ENCODE measurements at places on chromosomes 6 and 20. TPM values are rescaled to one million over a fixed set of nuclear protein-coding genes. Genes with fewer than 3 reads are reported as not detected.

GRCh38 chr6:132888701-132889100 is 74.3 kb downstream of the RPS12 start:
- DNase-seq = no peak

DNA sequence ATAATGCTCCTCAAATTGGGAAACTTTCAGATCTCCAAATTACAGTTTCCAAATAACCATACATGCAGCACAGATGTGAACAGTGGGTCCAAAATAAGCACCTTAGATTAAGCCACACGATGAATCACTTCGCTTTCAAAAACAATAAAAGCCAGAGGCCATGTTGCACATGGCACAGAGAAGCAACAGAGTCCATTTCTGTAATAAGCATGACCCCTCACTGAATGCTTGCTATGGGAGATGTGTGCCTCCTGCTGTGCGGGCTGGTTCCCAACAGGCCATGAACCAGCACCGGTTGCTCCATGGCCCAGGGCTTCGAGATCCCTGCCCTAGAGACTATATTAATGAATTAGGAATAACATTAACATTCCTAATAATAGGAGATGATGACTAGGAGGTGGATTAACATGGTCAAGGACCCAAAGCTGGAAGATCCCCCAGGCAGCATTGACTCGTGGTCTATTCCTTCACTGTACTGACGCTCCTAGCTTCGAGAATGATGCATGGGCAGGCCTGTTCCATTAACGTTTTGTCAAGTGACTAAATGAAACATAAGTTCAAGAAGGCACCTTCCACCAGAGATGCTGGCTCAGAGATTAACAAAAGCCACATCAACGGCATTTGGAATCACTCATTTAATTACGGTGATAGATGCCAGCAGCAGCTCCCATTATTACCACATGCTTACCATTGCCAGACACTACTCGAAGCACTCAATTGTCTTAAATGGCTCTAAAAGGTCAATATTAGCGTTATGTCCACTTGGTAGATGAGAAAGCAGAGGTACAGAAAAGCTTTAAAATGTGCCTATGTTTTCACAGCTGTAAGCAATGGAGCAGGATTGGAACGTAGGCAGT is 470.6 kb upstream of the AGPAT4 start:
- no peak for DNase-seq

GRCh38 chr6:100657678-100658330 is 193.1 kb upstream of the SIM1 start:
- no peak for DNase-seq

DNA sequence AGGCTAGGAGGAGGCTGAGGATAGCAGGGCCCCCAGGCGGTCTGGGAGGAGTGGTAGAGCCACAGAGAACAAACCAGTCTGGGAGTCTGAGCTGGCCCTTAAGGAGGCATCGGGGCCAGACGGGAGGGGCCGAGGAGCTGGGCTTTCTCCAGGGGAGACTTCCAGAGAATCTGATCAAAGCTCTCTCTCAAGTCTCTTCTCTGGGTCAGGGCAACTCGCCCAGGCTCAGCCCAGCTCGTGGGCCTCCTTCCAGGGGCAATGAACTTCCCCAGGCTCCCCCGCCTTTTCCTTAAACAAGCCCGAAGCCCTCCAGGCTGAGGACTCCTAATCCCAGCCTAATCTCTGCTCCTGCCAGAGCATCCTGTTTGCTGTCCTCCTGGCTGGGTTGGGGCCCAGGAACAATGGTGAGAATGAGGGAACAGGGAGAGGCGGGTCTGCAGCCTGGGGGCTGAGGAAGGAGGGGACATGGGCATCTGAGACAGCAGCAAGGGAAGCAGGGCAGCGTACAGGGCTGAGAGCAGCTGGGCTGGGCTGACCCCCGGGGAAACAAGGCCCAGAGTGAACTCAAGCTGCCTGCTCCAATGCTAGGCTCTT is 173.6 kb downstream of the ANKRD60 start:
- DNase-seq = peak; percentile 87

DNA sequence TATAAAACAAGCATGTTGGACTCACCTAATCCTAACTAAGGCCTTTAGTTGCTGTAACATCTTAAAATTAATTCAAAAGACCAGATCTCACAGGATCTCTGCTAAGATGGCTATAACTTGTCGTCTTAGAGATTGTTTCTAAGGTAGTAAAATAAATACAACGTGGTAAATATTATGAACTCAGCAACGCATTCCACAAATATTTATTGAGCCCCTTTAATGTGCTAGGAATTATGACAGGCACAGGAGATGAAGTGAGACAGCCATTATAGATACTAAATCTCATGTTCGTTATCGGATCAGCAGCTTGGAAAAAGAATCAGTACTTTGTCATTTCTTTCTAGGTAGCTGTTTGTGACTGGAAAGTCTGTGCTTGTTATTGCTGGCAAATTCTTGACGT is 20.9 kb upstream of the MCM3 start:
- DNase-seq = no peak

DNA sequence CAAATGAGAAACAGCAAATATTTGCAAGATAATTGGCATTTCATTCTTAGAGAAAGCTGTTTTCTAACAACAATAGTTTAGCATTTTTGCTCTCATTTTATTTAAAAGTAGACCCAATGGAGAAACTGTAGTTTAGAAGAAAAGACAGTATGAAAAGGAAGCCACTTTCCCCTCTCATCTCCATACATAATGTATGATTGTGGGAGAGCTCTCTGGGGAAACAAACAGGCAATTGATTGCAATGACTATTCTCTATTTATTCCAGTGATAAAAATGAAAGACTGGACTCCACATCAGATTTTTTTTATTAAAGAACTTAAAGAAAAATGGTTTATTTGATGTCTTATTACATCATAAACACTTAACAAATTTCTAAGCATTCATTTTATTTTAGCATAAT is 116.8 kb upstream of the SASH1 start:
- DNase-seq = no peak

- DNase-seq = no peak
Measured at GRCh38 chr20:1809131-1809572, 86.1 kb upstream of the SIRPA start.

GRCh38 chr6:56346958-56347357 is 99.6 kb upstream of the COL21A1 start:
- no peak for DNase-seq

DNA sequence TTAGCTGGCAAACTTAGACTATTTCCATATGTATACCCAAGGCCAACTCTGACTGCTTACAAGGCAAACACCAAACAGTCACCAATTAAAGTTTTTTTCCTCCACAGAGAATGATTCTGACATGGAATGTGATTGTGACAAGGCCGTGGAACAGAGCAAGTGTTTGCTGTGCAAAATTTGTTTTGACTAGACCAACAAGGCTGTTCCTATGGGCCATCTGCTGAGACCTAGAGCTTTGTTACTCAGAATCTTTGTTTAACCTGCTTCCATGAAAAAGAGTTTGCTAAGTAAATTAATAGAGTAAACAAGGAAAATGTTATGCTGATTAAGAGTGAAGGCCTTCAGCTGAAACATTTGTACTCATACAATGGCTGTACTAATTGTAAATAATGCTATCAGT is 51.6 kb upstream of the IMPG1 start:
- DNase-seq = no peak

GRCh38 chr20:50996901-50997865 is 25.7 kb downstream of the KCNG1 start:
- no peak for DNase-seq

DNA sequence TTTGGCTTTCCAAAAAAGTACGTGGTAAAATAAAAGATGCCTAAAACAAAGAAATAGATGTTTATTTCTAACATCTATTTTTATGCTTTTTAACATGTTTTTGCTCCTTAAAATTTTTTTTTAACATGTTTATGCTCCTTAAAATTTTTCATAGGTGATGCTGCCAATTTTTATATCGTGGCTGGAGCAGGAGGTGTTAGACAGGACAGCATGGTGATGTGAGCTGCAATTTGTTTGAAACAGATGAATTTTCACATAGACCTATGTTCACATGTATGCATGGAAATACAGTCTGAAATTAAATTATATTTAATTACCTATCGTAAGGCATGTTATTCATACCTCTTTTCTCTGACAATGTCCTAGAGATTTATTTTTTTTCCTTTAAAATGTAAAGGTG is 784.8 kb downstream of the EPHA7 start:
- no peak for DNase-seq

GRCh38 chr20:15609921-15610320 is 963.3 kb downstream of the KIF16B start:
- DNase-seq = no peak

- DNase-seq = peak; percentile 80
Measured at GRCh38 chr6:42142118-42142835, at the start of gene C6orf132. C6orf132 (minus strand) TSS chr6:42142620; CDS start chr6:42142444, 176 bp downstream.

- DNase-seq = no peak
Measured at GRCh38 chr6:165726965-165727381, 63.9 kb upstream of the PDE10A start.

DNA sequence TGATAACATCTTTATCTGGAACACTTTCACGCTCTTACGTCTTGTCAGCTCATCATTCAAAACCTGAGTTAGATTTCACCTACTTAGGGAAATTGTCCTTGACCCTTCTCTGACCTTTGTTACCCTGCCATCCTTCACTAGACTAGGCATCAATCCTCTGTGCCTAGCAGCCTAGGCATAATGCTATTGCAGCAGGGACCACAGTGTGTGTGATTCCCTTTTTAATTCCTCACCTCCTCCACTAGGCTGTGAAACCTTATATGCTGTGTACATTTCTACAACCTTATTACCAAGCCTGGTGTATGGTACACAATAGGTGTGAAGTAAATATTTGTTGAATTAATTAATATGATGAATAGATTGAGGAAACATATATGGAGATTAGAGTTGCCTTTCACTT is 66.7 kb upstream of the DEFB112 start:
- no peak for DNase-seq

- DNase-seq = peak; percentile 83
Measured at GRCh38 chr6:29887330-29887818, 55.0 kb upstream of the HLA-A start.

GRCh38 chr6:53707108-53707897 is 41.7 kb upstream of the KLHL31 start:
- DNase-seq = no peak

GRCh38 chr20:50027611-50028105 is 44.9 kb downstream of the SNAI1 start:
- no peak for DNase-seq

DNA sequence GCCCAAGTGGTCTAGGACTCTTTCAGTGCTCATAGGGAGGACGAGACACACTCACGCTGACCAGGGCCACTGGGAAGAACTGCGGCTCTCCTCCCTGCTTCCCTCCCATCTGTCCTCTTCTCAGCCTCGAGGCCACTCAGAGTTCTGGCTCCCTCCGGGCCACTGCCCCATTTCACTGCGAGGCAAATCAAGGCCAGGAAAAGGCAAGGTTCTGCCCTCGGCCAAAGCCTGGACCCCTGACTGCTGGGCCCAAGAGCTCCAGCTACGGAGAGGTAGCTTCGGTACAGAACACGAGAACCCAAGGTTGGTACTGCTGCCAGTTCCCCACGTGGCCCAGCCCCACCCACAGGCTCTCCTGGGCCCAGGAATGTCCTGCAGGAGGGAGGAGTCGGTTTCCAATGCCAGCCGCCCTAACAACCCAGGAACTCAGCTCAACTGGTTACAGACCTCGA is 14.7 kb downstream of the PI16 start:
- no peak for DNase-seq

DNA sequence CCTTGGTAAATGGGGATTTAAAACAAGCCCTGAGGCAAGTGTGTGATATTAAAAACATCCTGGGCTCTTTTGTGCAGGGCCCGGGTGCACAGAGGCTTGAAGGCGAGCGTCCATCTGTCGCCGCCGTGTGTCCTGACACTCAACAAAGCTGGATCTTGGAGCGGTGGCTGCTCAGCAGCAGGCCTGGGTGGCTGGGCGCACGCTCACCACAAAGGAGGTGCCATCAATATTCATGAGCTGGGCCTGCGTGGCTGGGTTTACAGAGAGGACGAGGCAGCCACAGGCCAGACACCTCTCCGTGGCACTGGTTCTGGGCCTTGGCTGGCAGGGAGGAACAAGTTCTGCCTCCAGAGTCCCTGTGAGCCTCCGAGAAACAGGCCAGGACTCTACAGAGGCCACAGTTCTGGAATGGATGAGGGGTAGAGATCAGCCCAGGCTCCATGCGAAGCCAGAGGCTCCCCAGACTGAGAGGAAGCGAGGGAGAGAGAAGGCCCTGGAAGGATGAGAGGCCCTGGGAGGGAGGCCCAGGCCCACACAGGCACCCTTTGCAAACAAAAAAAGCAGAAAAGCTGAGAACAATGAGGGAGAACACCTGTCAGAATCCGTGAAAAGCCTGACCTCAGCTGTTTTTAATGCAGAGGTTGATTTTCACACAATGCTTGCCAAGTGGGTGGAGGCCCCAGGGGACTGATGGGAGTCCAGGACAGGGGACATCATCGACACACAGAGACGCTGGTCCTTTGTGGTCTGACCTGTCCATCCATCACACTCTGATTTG is 21.9 kb downstream of the BHLHE23 start:
- DNase-seq = no peak

DNA sequence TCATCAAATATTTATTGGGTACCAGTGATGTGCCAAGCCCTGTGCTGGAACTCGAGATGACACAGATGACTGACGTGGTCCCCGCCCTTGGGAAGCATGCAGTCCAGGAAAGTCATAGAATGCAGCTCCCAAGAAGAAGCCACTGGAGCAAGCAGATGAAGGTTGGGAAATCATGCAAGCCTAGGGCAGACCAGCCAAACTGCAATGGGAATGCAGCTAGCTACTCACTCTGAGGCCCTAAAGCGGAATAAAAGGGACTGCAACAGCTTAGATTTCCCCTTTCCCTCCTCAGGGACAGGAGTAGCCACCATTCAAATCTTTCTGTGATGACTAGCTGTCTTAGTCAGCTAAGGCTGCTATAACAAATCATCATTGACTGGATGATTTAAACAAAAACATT is 152.2 kb downstream of the MAFB start:
- no peak for DNase-seq

DNA sequence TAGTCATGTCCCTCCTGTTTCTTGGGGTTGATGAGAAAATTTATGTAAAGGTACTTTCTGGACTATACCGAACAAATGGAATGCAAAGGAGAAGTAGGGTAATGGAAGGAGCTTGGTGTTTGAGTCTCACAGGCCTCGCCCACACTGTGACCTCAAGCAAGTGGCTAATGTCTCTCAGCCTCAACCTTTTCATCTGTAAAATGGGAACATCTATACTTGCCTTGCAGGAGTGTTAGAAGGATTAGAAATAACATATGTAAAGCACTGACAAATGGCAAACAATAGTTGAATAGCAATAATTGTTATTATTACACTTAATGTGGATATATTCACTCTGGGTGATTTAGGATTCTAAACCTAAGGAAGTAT is 8.9 kb upstream of the PKIG start:
- DNase-seq = no peak

Gene OTOR
- total RNA-seq = not detected

Gene RAET1L
- 8.0 TPM for total RNA-seq

Gene PPP1R14C
- total RNA-seq = 44.3 TPM

Gene SLC17A1
- total RNA-seq = not detected

Gene RNF182
- 0.86 TPM for total RNA-seq
